ENCODE measurements at places on chromosomes 5 and 9.

- no peak for DNase-seq
These were observed at the start of gene CDH18 for GRCh38 chr5:19987612-19988361. CDH18 (minus strand) TSS chr5:19988200; CDS start chr5:19838986, 149,214 bp downstream.

- DNase-seq, result no peak
These were observed 13.5 kb upstream of the DRD1 start for GRCh38 chr5:175457466-175457865.

DNA sequence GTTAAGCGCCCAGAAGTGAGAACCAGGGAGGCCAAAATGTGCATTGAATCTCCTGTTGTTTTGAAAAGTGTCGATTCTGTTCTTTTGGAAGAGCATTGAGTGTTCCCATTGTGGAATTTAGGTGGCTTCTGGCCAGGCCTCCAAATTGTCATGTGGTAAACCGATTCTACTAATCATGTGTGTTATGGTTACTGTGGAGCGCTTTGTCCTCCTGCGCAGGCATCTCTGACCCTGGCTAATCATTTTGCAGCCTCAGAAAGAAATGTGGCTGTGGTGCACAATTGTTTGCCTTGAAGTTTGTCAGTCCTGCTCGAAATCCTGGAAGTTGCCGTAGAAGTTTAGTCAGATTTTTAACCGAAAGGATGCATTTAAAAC lies 121.3 kb downstream of the RASGRF2 start:
- no peak for DNase-seq

DNA sequence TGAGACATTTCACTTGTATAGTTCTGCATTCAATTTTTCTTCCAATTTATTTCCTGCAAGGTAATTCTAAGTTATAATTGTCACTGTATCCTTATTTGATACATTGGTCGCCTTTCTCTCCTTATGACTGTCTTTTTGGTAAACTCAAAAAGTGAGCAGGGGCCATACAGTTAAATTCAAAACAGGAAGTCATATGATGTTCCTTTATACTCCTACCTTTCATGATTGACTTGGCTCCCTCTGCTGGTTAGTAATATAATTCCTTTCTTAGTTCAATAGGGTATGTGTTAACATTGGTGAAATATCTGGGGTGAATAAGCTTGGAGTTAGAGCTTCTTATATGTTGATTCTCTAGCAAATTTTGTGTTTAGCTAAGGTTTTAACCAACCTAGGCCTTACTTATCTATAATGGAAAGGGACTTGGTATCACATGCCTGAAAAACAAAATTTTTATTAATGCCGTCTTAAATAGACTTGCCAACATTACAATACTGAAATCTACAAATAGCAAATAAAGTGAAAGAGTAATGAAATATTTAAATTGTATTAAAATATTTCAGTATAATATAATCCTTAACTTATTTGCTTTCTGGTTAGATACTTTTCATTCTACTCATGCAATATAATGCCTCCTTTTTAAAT lies 6.0 kb upstream of the NIPBL start:
- DNase-seq, result no peak

DNA sequence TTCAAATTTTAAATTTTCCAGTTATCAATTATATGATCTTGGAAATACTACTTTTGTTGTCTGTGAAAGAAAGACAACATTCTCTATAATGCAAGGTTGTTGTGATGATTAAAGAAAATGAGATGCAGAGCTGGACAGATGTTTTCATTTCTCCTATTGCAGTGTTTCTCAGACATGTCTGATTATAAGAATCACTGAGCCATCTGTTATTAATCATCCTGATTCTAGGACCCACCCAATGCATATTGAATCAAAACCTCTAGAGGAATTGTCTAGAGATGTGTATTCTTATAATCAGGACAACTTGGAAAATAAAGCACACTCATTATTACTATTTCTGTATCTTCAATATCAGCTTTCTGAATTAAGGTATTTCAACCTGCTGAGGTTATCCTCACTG lies 121.1 kb upstream of the ASTN2 start:
- no peak for DNase-seq

DNA sequence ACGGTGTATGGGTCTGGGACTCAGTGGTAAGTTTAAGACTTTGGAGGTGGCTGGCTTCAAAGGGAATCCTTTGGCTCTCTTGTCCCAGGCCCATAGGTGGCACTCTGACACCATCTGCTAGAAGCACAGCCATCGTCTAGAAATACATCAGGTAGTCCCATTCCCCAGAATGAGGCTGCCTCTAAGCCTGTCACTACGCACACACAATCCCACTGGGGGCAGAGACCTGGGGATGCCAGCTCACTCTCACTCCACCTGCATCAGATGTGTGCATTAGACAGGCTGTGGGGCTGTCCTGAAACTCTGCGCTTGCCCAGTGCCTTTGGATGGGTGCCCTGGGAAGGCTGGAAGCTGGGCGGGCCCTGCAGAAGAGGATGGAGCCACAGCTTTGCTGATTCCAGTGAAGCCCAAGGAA lies 127.5 kb upstream of the PANK3 start:
- DNase-seq, result no peak

- no peak for DNase-seq
These were observed 640 bp downstream of the TRIM32 start for GRCh38 chr9:116687754-116688135.

GRCh38 chr9:136939996-136940525 lies 4.5 kb downstream of the FBXW5 start:
- no peak for DNase-seq

DNA sequence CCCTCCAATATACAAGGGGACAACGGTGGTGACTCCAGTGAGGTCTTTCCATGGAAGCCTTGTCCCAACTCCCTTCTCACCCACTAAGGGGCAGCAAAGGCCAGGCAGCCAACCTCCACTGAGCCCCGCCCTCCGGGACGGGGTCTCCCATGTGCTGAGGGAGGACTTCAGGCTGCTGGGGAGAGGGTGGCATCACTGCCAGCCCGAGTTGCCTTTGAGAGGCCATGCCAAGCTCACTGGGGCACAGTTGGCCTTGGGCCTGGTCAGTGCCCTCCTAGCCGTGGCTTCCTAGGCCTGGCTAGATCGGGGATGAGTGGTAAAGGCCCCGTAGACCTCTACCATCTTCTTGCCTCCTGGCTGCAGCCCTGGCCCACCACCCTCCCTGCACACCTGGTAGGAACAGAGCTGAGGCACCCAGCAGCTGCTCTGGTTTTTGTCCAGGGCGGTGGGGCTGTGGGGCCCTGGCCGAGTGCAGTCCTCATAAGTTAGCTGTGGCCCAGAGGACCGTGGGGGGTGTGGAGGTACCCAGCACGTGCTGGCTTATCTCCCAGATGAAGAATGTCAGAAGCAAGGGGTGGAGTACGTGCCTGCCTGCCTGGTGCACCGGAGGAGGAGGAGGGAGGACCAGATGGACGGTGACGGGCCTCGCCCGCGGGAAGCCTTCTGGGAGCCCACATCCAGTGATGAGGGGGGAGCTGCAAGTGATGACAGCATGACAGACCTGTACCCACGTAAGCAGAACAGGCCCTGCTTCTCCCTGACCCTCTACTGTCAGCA lies 3.2 kb downstream of the SURF2 start:
- no peak for DNase-seq

DNA sequence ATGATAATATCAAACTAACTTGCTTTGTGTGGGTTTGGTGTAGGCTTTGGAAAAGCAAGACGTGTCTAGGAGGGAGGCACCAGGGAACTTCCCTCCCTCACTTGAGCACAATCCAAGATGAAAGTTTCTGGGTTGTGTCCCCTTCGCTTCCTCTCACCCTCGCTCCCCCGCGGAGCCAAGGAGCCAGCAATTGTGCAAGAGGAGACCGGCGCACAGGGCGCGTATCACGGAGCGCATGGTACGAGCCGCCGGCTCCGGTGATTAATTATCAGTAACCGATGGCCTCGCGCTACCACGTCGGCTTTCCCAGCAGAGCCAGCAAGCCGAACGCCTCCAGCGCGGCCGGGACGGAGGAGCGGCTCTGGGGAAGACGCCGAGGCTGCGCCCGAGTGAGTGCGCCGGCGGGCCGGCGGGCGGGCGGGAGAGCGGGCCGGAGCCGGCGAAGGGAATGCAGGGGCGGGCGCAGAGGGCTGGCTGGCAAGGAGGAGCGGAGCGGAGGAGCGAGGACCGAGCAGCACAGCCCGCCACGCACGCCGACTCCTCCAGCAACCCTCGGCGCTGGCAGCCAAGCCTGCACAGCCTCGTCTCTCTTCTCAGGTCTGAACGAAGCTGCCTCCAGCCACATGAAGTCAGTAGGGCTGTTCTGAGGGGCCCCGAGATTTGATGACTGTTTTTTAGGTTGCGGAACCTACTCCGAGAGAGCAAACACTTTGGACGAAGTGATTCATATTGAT lies 143.6 kb downstream of the BNC2 start:
- DNase-seq, result no peak

DNA sequence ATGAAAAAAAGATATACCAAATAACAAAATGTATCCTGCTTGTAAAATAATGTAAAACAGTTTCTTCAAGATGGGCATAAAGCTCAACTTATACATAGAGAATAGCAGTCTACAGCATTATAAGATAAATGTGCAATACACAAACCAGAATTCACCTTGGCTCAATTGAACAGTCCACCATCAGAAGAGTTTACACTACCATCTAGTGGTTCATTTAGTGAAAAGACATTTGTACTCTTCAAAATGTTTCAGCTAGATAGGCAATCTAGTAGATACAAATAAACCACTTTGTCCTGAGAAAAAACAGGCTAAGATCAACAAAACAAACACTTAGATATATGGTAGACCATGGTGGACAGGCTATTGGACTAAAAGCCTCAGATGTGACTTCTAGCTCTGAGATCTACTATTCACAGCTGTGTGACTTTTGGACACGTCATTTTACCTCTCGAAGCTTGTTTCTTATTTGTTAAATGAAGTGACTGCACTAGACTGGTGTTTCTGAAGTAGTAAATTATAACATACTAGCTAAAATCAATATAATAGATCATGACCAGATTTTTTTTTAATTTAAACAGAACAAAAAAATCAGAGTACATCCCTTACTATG lies 22.1 kb upstream of the TPD52L3 start:
- no peak for DNase-seq

GRCh38 chr5:178338750-178339144 lies 106.1 kb upstream of the PHYKPL start:
- no peak for DNase-seq

GRCh38 chr9:27763831-27764230 lies 190.6 kb upstream of the C9orf72 start:
- no peak for DNase-seq
